Myocyte (in vitro differentiated cells): ENCODE measurements at places on chromosomes 2 and 18.

DNA sequence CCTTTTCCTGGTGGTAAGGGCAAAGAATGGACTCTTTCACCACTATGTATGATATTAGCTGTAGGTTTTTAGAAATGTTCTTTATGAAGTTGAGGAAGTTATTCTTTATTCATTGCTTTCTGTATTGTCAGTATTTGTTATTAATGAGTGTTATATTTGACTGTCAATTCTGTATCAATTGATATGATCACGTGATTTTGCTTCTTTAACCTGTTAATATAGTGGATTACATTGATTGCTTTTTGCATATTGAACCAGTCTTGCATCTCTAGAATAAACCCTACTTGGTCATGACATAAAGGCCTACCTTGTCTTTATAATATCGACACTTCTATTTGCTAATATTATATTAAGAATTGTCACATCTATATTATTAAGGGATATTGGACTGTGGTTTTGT is 18.3 kb upstream of the ST6GAL2 start:
- no peak for DNase-seq

DNA sequence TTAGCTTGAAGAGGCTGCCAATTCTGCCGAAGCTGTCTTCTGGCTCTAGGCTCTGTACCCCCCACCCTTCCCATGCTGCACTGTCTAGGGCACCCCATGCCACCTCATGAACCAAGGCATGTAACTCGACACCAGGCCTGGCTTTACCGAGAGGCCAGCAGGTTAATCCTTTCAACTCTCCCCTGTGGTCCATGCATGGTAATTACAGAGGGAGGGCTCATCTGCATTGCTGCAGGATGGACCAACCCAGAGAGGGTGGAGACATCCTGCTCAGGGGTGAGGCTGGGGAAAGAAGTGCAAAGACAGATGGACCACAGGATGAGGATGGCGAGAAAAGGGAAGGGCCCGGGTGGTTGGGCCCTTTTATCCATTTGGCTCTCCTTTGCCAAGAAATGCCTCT is 65.8 kb downstream of the KCTD1 start:
- DNase-seq, result no peak

DNA sequence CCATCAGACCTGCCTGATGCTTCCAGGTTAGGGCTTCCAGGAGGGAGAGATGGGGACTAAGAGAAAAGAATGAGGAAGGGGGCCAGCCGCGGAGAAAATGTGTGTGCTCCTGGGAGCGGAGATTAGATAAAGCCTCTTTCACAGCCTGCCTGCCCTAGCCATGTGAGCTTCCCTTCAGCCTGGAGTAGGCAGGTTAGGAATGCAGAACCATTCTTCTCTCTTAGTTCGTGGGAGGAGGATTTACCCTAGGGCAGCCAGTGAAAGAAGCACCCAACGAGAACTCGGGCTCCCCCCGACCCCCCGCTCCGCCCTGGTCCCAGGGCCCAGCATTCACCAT is 36.1 kb downstream of the POMC start:
- no peak for DNase-seq

DNA sequence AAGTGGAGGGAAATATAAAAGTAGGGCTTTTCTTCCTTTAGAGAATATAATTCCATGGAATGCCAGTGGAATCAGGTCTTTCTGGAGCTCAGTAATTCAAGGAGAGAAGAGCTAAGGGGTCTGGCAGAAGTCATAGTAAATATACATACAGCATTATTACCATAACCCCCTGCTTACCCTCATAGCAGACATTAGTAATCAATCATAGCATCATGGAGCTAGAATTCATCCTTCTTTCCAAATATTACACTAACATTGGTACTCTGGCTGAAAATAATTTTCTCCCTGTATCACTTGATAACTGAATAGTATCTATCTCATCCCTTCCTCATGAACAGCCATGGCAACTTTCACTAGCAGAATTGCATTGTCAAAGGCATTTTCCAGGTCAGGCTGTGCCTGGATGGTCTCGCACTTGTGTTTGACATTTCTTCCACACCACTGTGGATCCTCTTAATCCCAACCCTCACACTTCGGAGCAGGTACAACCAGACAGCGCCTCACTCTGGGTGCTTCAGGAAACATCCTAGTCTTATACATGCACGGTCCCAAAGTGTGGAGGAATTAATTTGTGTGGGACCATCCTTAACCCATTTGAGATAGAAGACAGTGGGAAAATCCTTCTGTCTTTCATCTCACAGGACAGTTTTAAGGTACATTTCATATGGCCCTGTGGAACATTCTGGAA is 84.2 kb upstream of the SEC11C start:
- DNase-seq, result peak; percentile 6

DNA sequence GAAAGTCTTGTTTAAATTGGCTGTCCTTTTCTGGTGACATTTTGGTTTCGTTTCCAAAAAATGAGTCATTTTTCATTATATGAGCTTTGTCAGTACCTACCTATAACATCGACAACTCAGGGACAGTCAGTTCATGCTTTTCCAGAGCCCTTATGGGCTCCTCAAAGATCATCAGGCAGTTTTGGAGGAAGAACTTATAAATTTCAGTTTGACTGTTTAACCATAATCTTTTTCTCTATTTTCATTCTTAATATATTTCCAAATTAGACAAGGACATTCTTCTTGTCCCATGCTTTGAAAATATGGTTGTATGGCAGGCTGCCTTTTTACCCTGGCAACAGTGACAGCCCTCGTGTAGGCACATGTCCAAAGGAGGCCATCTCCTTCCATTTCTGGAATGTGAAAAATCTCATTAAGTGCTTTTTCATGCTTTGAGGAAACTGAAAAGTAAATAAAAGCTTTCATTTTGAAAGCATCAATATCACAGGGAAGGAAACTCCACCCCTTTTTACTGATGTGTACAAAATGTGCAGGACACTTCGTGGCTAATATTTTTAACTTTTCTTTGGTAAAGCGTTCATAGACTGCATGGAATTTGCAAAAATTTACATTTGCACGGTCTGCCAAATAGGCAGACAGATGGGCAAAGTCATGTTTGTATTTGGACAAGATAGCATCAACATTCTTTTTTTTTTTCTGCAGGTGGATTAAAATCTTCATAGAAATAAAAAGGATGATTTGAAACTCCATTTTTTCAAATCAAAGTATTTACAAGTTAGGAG is 7.2 kb upstream of the PROC start:
- DNase-seq, result peak; percentile 66
